ENCODE measurements at places on chromosomes 1 and 21.

GRCh38 chr1:246661451-246661850 is 62.8 kb upstream of the SCCPDH start:
- DNase-seq = no peak

- no peak for DNase-seq
Measured at GRCh38 chr1:177077734-177078499, 86.6 kb downstream of the ASTN1 start.

- DNase-seq = no peak
Measured at GRCh38 chr1:118947790-118948189, 40.4 kb downstream of the TBX15 start.

DNA sequence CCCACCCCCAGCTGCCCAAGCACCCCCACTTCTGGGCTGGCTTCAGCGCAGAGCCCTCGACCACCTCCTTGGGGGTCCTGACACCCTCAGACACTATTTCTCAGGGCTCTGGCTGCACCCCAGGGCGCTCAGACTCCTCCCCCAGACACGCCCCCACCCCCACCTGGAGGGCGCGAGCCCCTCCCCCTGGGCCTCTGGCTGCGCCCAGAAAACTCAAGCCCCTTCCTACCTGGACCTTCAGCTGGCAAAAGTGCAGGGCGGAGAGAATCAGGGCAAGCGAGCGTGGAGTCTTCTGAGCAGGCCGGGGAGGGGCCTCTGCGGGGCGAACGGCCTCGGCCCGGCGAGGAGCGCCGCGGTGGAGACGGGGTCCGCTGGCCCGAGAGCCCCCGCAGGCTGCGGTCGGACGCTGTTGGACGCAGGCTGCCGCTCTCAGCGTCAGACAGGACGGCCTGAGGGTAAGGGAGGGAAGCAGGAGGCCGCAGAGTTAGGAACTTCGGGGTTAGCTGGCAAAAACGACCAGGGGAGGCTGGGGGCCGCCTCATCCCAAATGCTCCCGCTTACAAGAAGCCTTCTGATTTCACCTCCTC is 17.4 kb upstream of the NBPF1 start:
- no peak for DNase-seq

DNA sequence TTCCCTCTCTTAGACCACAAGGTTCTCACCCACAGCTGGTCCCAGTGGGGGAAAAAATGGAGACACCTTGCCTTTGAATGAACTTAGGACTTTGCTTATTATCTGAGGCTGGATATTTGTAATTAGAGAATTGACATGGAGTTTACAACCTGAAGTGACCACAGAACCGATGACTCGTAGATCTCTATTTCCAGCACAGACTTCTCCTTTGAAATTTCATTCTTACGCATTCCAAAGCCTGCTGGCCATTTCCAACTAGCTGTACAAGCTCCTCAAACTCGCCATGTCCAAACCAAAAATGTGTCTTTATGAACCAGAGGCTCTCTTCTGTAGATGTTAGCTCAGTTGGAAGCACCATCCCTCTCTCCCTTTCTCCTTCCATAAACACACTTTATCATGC is 12.0 kb downstream of the RAB7B start:
- DNase-seq = no peak

DNA sequence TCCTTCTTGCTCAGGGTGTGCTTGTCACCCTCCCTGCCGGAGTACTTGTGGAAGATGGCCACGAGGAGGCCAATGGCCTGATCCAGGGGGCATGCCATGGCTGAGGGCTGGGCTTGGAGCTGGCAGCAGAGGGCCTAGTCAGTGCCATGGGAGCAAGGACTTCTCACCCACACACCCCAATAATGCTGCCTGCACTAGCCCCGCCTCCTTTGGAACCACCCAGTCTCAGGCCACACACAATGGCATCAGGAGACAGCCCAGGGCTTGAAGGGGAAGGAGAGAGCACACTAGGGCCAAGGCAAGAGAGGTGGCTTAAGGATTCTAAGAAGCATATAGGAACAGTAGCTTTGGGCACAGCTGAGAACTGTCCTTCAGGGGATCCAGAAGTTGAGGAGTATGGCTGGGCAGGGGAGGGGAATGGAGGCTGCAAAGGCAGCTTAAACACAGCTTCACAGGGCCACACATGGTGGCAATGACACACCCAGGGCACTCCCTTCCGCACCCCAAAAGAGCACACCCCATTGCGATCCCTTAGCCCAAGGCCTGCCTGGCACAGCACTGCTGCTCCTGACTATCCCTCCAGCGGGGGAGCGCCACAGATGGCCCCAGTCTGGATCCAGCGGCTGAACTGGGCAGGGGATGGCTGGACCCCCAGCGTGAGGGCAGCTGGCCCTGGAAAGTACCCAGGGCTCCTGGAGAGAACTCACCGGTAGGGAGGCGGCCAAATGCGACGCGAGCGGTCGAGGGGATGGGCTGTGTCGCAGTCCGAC is at the start of gene S100A6:
TSS of gene S100A6 (minus strand) at position 750 of the 770 bp plus-strand sequence. CDS start at position 98, 652 bp downstream.
- no peak for DNase-seq

GRCh38 chr21:45155910-45156309 is 81.5 kb downstream of the ADARB1 start:
- no peak for DNase-seq

DNA sequence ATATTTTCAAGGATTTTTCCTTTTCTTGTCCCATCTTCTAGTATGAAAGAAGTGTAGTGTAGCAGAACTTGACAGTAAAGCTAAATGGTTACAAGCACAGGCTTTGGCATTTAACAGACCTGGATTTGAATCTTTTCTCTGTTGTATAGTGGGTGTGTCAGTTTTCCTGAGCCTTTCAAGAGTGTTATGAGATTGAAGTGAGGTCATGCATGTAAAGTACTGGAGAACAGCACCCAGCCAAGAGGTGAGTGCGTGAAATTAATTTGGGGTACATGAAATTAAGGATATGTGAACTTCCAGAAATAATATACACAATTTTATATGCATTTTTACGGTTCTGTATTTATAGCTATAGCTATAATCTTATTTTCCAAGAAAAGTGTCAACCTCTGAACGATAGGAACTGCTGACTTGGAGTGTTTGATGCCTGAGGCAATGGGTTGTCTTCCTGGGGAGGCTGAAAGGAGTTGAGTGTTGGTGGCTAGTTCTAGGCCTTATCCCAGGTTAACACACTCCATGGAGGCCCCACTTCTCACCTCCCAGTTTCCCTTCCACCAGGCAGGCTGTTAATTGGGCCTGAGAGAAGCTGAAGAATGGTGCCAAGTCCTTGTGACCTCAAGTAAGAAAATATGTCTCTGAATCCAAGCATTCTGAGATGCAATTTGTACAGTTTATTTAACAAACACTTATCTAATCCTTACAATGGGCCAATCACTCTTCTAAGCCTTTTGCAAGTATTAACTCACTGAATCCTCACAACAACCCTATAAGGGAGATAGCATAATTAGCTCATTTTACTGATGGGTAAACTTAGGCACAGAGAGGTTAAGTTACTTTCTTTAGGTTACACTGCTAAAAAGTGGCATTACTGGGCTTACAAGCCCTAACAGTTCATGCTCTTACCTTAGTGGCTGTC is 4.4 kb downstream of the ROR1 start:
- no peak for DNase-seq

DNA sequence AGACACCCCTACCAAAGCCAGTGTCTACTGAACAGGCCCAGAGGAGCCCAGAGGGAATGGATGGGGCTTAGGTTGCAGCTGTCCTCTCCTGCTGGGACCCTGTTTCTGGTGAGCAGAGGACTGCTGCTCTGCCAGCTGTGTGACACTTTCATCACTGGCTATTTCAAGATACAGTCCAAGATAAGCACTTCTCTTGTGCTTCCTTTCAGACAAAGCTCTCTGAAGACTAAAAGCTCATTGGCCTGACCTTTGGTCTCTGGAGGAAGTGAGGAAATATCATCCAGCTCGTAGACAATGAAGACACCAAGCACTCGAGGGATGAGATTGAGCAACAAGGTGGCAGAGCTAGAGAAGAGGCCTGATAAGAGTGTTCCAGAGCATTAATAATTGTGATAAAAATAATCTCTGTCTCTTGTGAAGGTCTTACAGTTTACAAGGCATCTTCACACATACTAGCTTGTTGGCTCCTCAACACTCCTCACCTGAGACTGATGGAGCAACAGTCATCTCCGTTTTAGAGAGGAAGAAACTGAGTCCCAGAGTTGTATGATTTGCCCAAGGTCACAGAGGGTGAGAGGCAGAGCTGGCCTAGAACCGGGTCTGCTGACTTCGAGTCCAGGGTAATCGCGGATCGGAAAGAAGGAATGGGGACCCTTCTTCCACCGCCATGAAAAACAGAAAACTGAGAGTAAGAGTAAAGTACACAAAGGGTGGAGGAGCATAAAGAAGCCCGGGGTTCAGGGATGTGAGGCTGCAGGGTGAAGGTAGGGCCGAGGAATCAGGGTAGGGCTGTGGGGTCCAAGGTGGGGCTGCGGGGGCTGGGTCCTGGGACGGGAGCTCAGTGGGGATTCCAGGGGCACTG is 666 bp downstream of the PAFAH2 start:
- no peak for DNase-seq

DNA sequence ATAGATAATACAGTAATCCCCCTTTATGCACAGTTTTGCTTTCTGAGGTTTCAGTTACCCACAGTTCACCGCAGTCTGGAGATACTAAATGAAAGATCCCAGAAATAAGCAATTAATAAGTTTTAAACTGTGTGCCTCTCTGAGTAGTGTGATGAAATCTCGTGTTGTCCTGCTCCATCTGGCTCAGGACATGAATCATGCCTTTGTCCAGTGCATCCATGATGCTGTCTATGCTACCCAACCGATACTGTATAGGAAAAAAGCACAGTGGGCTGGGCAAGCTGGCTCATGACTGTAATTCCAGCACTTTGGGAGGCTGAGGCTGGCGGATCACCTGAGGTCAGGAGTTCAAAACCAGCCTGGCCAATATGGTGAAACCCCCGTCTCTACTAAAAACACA is 85.0 kb upstream of the SLC2A1 start:
- no peak for DNase-seq

GRCh38 chr1:153790966-153791647 is 15.9 kb downstream of the SLC27A3 start:
- DNase-seq = no peak

DNA sequence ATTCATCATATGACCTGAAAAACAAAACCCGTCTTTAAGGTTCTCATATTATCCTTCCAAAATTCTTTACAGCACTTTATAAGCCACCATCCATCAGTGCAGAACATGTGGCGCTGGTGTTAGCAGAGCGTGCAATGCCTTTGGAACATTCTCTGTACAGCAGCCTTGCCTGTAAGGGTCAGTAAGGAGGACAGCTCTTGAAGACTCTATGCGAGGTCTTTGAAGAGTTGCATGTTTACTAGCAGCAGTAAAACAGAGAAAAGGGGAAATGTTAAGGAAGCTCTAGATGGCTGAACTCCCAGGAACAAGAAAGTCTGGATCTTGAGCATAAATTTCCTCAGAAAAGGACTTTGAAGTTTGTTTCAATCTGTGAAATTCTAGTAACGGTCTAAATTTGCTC is 365.6 kb downstream of the DUSP10 start:
- no peak for DNase-seq

DNA sequence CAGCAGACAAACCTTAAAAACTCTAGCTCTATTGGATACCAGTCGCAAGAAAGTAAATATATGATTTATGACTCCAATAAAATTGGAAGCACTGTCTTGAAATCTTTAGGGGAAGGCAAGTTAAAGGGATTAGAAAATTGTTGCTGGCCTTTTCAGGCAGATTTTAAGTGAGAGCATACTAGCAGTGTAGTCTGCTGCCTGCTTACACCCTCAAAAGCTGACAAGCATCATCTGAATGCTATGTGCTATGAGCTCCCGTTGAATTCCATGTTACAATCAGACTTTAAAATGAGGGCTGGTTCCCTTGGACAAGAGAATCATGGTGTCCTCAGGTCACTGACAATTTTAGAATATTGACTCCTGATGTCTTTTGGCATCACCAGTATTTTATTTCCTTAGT is 271.1 kb upstream of the C1orf105 start:
- DNase-seq = no peak

- peak; percentile 25 for DNase-seq
Measured at GRCh38 chr1:231420959-231421545, 1.0 kb downstream of the EGLN1 start.

- DNase-seq = no peak
Measured at GRCh38 chr1:214801191-214801590, 198.2 kb downstream of the CENPF start.

- peak; percentile 25 for DNase-seq
Measured at GRCh38 chr1:201171063-201172036, 17.1 kb upstream of the TMEM9 start.

DNA sequence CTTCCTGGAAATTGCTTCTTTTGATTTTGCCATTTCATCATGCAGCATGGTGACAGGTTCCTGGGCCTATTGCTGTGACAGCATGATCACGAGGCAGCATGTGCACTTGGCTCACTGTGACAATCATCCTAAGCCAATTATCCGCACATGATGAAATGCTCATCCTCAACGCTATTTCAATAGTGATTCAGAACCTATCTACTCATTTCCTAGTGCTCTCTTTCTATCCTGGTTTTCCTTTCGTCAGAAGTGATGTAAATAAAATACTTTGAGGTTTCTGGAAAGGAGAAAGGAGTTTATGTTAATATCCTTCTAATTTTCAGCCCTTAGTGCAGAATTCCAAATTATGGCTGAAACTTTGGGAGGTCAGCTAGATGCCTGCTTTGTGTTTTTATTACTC is 110.6 kb upstream of the ADAMTS5 start:
- DNase-seq = no peak

- no peak for DNase-seq
Measured at GRCh38 chr1:76668046-76668445, 199.2 kb upstream of the ST6GALNAC5 start.

GRCh38 chr1:50538476-50538875 is 115.2 kb upstream of the DMRTA2 start:
- DNase-seq = no peak

DNA sequence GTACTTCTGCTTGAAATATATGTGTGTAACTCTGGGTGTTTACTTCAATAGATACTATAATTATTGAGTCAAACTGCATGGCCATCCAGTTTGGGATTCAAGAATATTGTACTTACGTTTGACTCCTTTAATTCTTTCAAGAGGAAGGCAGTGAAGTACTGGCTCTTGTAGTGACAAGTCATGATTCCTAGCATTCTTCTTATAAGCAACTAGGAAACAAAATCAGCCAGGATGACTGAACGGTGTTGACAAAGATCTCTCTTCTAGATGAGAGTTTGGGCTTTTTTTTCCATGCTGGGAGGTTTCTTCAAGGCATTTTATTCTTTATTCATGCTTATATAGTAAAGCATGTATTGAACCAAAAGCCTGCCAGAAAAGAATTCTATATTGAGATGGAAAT is 58.3 kb downstream of the CLEC20A start:
- no peak for DNase-seq

DNA sequence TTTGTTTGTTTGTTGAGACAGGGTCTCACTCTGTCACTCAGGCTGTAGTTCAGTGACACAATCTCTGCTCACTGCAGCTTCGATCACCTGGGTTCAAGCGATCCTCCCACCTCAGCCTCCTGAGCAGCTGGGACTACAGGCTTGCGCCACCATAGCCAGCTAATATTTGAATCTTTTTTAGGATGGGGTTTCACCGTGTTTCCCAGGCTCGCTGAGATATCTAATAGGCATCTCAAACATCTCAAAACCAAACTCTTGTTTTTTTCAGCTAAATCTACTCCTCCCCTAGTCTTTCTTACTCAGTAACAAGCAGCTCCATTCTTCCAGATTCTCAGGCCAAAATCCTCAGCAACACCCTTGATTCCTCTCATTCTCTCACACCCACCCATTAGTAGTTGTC is 22.0 kb upstream of the SRRM1 start:
- DNase-seq = no peak

GRCh38 chr1:37242501-37242900 is 208.2 kb upstream of the GRIK3 start:
- no peak for DNase-seq

All from central memory CD8-positive, alpha-beta T cell (primary cell).